Activated T-helper 1 cell treated with anti-CD3 and anti-CD28 coated beads, Interleukin-12 subunit alpha, Interleukin-12 subunit beta, Interleukin-2, Interleukin-4 antibody, amounts not matched to agents 30 ng/mL and 10 ng/mL and 1 ng/mL, durations not matched to agents 14 hours and 24 hours and 36 hours (primary cell): ENCODE measurements at places on chromosomes 4 and X.

GRCh38 chr4:40515398-40516293 lies 114.0 kb downstream of the RBM47 start:
- DNase-seq = no peak

- no peak for DNase-seq
These were observed 8.1 kb downstream of the SH3BP2 start for GRCh38 chr4:2800691-2801596.

DNA sequence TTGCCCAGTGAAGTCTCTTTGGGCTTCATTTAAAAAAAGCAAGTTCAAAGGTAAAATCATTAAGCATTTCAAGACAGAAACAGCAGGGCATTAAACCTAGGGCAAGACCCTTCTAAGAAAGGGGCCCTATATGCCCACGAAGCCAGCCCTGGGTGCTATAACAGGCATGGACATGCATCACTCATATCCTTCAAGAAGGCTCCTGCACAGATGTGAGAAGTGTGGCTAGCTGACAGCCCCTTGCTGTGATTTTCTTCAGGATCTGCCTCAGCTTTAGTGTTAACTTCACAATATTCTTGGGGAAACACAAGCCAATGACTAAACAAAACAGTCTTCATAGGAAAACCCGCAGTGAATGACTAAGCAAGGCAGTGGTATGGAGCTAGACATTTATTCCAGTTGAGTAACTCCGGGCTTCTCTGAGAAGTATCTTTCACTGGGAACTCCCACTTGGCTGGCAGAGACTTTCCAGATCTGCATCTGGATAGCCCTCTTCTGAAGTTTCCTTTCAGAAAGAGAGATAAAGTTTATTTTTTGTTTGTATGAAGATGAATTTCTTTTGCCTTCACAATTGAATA lies 11.9 kb upstream of the MAOA start:
- DNase-seq = no peak

DNA sequence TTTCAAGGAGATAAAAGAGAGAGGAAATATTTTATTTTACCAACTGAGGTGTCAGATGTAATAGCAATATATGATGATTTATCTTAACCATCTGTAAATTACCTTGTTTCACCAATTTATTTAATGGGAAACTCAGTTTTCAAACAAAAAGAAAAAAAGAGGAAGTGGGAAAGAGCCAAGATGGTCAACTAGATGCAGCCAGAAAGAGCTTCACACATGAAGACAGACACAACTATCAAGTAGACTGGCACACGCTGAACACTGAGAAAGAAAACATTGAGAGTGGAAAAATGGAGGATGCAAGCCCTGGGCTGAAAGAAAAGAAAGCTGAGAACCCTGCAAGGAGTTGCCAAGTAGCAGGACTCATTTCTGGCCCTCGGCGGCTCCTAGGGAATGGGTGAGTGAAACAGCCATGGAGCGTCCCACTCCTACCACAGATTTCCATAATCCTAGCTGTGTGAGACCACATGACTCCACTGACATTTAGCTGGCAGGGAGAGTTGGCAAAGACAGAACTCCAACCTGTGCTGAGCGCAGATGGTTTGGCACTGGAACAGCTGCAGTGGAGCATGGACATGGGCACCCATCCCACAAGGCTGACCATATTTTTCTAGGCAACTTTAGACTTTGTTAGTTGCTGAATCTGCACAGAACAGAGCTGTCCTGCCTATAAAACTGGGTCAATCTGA lies 409.3 kb downstream of the FAM47B start:
- DNase-seq = no peak

DNA sequence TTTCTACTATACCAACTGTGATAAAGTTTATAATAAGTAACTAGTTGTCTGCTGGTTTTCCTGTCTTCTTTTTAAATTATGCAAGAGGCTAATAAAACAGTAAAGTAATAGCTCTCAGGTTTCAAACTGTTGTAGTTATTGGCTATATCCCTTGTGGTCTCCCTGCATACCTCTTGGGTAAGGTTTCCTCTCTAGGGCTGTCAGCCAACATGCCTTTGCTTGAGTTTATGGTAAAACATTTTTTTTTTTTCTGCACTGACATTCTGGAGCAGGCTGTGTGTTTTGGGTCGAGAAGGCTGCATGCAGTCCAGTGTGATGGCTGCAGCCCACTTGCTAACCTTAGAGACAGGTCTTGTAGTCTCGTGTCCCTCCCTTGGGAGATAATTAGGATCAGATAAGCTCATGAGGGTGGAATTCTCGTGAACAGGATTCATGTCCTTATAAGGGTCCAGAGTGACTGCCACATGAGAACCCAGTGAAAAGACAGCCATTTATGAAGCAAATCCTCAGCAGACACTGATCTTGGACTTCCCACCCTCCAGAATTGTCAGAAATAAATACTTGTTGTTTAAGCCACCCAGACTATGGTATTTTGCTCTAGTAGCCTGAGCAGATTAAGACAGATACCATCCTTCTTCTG lies 831.2 kb downstream of the CCSER1 start:
- no peak for DNase-seq

- no peak for DNase-seq
These were observed 214.0 kb downstream of the APBB2 start for GRCh38 chr4:41000356-41000755.

DNA sequence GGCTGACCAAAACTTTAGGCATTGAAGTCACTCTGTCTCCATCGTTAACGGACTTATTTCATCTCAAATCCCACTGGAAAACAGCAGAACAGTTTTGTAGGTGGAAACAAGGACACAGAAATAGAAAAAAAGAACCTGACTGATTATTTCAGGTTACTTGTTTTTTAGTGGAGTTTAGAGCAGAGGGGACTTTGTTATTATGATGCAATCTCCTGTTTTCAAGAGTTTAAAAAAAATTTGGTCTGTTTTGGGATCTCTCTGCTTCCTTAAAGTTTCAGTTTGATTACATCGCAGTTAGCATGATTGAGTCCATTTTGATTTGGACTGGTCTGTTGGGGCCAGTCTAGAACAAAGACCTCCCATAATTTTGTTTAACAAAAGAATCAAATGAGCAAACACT lies 13.6 kb downstream of the PROM1 start:
- DNase-seq = no peak

DNA sequence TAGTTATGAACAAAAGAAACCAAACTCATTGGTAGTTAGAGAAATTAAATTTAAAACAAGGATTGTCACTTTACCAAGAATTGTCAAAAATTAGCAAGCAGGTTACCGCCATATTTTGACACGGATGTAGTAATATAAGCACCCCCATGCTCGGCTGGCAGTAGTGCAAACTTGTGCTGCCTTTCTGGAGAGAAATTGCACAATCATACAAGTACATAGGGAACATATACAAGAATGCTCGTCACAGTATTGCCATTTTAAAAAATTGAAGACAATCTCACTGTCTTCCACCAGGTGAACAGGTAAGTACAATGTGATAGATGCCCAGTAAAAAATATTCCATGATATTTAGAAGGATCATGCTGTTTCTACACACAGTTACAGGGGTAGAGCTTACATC lies 55.6 kb upstream of the SLC39A8 start:
- no peak for DNase-seq
